ENCODE measurements at places on chromosomes 7 and 10.
A peak's percentile ranks its signal among the peaks of the same experiment; 100 is the strongest.

DNA sequence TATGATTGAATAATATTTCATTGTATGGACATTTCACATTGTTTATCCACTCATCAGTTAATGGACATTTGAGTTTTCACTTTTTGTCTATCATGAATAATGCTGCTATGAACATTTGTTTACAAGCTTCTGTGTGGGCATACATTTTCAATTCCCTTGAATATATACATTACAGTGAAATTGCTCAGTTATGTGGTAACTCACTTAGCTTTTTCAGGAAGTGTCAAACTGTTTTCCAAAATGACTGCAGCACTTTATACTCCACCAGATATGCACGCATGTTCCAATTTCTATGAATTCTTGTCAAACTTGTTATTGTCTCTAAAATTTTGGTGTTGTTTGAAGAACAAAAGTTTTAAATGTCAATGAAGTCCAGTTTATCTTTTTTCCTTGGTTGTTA is 401.2 kb downstream of the THSD7A start:
- no peak for DNase-seq

- no peak for DNase-seq
These were observed 1.2 kb downstream of the PDZD7 start for GRCh38 chr10:101029520-101030295.

DNA sequence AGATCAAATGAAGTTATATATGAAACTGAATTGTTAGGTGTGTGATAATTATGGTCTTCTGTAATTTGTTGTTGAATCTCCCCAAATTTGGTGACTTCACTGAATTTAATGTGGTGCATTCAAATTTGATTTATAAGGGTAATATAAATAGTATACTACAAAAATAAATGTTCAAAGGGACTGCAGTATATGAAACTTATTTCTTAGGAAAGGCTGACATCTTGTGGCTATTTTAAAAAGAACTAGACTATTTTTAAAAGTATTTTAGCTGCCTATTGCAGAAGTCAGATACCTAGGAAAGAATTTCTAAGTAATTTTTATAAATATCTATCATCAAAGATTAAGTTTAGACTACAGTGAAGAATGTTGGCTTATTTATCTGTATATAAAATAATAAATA is 36.6 kb downstream of the ATRNL1 start:
- DNase-seq, result no peak

GRCh38 chr7:45130910-45131309 is 19.4 kb upstream of the TBRG4 start:
- DNase-seq, result no peak

DNA sequence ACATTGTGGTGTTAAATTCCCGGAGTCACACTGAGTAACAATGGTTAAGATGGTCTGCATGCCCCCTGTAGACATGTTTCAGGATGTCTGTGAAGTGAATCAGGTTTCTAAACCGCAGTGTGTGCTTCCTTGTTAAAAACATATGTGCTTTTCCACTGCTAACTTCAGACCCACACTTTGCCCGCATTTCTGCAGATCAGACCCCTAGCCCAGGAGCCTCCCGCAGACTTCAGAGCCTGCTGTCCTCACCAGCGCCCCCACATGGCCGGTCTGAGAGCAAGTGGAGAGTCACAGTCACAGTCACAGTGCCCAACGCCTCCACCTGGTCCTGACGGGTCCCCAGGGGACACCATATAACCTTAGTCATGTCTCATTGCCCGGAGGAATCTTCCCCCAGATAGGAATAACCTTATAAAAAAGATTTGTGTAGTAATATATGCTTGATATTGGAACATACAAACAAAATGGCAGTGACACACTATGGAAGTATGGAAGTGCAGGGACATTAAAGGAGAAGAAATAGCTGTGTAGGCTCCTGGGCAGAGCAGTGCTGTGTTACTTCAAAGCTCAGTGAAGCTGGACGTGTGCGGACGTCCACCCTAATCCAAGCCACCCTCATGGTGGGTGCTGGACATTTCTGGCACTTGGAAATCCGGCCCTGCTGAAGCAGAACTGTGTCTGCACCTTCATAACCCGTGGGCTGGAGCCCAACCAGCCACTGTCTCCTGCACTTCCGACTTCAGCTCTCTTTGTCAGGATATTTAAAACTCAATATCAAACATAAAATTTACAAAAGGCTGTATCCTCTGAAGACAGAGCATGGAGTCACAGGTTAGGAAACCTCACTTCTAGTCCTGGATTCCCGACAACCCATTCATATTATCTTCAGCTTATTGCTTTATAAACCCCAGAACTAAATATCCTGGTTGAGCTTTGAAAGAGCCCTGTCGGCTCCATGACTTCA is 29.0 kb downstream of the GSTO2 start:
- peak; percentile 33 for DNase-seq

GRCh38 chr7:117780832-117781231 is 92.4 kb downstream of the CTTNBP2 start:
- DNase-seq, result no peak

GRCh38 chr7:46649876-46650275 is 728.8 kb upstream of the IGFBP3 start:
- no peak for DNase-seq

GRCh38 chr10:17423632-17424186 is 30.7 kb downstream of the ST8SIA6 start:
- no peak for DNase-seq

- no peak for DNase-seq
These were observed 155.5 kb downstream of the BUB3 start for GRCh38 chr10:123309731-123310130.

- DNase-seq, result no peak
These were observed 338.3 kb downstream of the CXCL12 start for GRCh38 chr10:44046605-44047004.

- DNase-seq, result no peak
These were observed 41.2 kb downstream of the RALA start for GRCh38 chr7:39664585-39664984.

GRCh38 chr7:99928994-99929729 is at the start of gene GJC3:
Gene GJC3, minus strand, starts transcription at chr7:99929620. Its CDS starts 0 bp downstream, at chr7:99929620.
- peak; percentile 29 for DNase-seq

DNA sequence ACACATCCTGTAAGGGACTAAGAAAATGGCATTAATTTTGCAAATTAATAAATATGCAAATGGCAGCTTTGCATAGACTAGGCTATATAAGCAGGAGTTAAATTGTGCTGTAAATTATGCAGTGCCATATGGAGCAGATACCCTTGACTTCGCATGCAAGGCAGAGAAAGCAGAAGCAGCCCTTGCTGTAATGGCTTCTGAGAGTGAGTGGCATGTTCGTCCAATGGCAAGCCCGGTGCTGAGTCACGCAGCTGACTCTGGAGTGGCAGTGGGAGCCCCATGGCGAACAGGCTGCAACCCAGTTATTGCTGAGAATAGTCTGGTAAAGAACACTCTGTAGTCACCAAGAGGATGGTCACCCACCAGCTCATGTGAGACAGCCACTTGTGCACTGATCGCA is 1186.5 kb downstream of the TYW1 start:
- DNase-seq, result no peak

- DNase-seq, result no peak
These were observed 18.6 kb downstream of the NPFFR1 start for GRCh38 chr10:70265032-70265689.

DNA sequence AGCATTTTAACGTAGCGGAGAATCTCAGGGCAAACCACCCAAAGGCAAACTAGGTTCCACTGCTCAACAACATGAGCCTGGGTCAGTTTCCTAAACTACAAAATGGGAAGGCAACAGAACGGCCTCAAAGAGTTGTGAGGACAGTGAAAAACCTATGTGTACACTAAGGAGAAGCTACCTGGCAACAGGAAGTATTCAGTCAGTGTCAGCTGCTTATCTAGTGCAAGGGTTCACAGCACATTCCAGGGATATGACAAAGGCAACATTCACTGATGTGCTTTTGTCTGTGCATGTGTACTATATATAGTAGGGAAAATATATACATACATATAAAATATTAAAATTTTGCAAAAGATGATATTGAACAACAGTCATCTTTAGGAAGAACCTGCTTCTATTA is 17.2 kb downstream of the NUDCD3 start:
- no peak for DNase-seq

- DNase-seq, result no peak
These were observed 122.6 kb downstream of the LRRC4 start for GRCh38 chr7:127908430-127909258.

DNA sequence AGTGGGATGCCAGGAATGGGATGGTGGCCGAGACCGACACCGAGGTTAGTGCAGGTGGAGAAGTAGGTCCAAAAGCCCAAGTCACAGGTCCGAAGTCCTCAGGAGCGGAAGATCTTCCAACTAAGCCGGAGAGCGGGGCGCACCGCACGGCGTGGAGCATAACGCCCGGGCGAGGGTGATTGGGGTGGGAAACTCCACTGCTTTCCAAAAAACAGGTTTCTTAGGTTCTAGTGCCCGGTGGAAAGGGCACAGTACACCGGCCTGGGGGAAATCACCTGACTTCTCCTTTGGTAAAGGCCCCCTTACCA is 11.4 kb upstream of the SPAG6 start:
- no peak for DNase-seq

GRCh38 chr7:139246905-139247304 is 15.9 kb downstream of the UBN2 start:
- DNase-seq, result no peak

- no peak for DNase-seq
These were observed 56.5 kb upstream of the WIPF3 start for GRCh38 chr7:29749701-29750321.

GRCh38 chr7:45447296-45447695 is 126.9 kb upstream of the ADCY1 start:
- no peak for DNase-seq

DNA sequence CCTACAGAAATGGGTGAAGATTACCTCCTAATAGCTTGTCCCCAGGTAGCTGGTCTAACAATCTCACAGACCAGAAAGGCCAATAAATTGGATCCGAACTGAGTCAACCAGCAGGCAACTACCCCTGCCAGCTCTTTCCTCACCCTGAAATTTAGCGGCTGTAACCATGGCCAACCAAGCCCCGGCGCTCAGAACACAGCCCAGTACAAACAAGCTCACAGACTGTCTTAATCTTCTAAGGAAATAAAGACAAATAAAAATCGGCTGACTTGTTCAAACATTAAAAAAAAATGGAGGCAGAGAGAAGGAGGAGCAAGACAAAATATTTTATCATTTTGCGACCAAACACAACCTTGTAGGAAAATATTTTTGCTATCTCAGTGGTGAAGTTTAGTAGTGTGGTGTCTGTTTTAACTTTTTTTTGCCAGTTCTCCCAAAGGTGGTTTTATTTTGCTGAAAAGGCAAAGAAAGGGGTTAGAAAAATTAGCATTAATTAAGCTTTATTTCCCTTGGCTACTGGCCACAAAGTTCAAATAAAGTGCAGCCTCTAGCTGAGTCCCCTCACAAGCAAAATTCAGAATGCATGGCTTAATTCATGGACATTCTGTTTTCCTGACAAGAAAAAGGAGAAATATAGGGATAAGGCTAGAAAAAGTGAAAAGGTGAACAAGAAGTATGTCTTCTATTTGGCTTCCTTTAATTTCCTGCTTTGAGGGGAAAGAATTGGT is 313.0 kb upstream of the NPVF start:
- no peak for DNase-seq

DNA sequence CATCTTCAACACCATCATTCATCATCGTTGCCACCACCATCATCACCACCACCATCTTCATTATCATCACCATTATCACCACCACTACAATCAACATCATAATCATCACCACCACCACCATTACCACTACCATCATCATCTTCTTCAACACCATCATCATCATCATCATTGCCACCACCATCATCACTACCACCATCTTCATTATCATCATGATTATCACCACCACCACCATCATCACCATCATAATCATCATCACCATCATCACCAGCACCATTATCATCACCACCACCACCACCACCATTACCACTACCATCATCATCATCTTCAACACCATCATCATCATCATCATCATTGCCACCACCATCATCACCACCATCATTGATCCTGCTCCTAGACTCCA is 112.7 kb downstream of the OAT start:
- DNase-seq, result no peak

DNA sequence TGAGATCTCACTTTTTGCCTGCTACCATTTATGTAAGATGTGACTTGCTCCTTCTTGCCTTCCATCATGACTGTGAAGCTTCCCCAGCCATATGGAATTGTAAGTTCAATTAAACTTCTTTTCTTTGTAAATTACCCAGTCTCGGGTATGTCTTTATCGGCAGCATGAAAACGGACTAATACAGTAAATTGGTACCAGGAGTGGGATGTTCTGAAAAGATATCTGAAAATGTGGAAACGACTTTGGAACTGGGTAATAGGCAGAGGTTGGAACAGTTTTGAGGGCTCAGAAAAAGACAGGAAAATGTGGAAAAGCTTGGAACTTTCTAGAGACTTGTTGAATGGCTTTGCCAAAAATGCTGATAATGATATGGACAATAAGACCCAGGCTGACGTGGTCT is 10.6 kb upstream of the GARIN1A start:
- DNase-seq, result no peak

GRCh38 chr10:132910186-132910880 is 32.0 kb downstream of the CFAP46 start:
- DNase-seq, result no peak

DNA sequence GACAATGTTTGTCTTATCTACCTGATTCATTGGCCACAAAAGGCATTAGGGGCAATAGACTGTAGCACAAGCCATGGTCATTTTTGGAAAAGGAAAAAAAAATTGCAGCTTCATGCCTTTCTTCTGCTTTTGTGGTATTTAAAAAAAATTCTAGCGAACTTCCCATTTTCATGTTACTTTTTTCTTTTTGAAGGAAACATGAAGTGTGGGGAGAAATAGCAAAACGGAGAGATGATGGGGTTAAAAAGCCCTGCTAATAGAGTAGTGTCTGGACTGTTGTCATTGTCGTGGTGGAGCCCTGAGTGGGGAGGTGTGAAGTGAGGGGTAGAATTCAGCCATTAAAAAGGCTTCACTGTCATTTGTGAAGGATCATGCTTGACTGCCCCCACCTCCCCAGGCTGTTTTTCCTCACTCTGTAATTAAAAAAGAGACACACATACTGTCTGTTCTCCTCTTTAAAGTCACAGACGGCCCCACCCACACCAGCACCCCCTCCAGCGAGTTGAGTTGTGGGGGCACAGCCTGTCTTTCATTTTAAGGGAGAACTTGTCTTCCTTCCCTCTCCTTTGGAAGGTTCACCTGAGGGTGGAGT is 272.4 kb downstream of the CREB5 start:
- DNase-seq, result no peak

DNA sequence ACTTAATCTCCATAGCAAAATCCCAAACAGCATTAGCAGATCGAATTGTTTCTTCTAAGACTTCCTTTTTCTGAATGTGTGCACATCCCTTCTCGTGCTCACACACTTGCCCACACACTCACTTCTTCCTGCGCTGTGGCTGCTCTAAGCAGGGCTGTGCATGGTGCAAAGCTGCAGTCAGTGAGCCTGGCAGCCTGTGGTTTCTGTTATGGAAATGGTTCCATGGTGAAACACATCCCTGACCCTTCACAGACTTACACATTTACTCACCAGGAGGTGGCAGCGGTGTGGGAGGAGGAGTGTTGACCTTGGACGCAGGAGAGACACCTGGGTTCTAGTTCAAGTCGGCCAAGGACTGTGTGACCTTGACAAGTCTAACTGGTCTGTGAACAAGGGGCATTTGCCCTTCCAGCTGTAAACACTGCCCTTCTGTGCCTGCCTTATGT is 24.9 kb downstream of the MTURN start:
- DNase-seq, result no peak

Data from T-cell (primary cell).